ENCODE measurements at places on chromosomes 6 and 20.

- no peak for DNase-seq
These were observed 51.6 kb downstream of the RALY start for GRCh38 chr20:34045294-34045693.

- DNase-seq, result no peak
These were observed 33.3 kb downstream of the FAM50B start for GRCh38 chr6:3882431-3882830.

DNA sequence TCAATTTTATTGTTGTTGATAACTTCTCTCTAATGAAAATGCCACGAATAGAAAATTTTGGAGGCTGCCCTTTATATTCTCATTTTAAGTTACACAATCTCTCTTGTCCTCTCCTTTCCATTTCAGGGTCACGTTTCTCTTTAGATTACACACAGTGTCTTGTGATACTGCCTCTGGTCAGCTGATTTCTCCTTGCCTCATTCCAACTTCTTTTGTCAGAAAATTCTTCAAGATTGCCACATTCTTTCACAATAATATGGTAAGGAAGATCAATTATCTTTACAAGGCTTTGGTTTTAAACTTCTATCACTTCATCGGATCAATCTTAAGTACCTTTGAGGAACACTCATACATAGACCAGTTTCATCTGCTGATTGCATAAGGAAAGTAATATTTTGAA, 370.3 kb downstream of the RFPL4B start:
- DNase-seq, result no peak

DNA sequence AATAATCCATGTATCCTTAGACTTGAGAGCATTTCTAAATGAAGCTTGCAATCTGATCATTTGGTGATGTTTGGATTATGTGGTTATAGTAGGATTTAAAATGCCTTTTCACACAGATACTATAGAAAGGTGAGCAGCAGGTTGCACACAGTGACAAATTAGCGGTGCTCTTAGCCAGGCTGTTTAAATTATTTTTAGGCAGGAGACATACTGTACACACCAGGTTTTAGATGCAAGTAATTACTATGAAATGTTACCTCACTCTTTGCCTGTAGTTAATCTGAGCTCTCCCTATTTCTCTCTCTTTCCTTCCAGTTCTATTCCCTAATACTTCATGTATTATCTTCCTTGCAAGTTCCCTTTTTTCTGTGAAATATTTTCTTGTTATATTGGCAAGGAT, 191.7 kb downstream of the RIMS1 start:
- no peak for DNase-seq

DNA sequence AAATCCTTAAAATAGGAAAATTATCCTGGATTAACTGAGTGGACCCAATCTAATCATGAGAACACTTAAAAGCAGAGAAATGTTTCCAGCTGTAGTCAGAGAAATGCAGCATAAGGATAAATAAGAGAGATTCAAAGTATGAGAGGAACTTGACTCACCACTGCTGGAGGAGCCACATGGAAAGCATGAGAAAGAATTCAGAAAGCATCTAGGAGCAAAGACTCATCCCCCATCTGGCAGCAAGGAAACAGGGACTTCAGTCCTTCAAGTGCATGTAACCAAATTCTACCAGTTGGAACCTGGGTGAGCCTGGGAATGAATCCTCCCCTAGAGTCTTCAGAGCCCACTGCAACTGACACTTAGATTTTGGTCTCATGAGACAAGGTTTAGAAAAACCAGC, 33.7 kb downstream of the RNF146 start:
- DNase-seq, result no peak

DNA sequence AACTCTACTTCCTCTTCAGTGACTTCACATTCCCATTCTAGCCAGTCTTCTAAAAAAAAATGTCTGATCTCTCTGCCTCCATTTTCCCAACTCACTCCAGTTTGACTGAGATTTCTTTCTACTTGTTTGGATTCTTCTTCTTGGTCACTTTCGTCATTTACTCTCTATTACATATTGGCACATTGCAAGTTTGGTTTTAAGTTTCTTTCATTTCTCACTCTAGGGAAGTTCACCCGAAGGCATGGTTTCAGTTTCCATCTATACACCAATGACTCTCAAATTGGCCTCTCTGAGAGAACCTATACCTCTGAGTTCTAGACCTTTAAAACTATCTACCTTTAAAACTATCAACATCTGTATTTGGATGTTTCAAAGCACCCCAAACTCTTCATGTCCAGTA, 51.3 kb downstream of the CD109 start:
- no peak for DNase-seq

DNA sequence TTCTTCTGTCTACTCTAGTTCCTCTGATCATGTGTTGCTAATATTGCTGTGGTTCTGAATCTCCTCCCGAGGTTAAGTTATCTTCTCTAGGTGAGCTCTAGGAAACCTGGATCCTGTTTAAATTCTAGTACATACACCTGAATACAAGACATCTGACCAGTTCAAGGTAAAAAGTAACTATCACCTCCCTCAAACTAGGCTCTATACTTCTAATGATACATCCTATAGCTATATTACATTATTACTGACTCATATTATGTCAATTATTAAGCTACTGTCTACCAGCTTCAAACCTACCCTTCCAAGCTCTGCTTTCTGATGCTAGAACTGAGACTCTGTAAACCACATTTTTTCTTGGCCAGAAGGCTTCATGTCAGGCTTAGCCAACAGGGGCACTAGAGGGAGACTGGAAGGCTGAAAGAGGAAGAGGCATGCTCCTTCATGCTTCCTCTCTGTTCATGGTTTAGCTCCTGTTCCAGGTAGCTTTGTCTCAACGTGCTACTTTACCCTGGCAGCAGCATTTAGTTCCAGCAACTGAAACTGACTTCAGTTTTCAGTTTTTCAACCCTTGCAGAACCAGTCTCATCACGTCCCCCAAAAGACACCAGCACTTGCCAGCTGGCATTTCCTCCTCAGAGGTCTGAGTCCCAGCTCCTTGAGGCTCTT, 148.4 kb upstream of the TOP1 start:
- no peak for DNase-seq

- no peak for DNase-seq
These were observed 9.4 kb downstream of the PACSIN1 start for GRCh38 chr6:34475238-34475682.

DNA sequence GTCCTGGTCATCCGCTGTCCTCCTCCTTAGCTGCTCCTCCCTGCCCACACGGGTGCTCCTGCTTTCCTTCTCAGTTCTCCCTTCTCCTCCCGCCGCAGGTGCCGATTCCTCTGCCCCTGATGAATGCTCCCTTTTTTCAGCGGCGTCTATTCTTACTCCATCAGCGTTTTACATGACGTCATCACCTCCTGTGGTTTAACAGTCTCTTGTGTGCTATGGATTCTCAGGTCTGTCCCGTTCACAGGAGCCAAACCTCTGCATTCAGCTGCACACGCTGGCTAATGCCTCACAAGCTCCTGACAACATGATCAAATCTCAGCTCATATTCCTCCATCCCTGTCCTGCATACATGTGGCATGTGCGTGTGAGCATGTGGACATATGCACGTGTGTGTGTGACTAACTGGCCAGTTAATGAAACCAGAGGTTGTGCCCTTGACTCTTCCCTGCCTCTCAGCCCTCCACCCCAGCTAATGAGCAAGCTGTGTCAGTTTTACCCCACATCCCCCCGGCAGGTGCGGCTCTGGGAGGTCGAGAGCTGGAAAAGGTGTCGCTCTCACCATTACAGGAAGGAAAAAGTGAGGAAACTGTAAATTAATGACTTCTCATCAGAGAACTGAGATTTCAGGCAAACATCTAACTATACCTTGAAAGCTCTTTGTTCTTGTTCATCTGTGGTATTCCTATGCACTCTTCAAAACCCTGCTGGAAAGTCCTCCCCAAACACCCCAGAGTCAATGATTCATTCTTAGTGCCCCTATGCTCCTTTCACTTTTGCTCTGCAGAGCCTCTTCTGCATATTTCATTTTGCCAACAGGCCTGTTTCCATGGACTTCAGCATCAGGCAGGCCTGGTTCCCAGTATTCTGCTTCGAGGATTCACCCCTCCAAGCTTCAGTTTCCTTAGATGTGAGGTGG, 163.1 kb downstream of the TTLL2 start:
- no peak for DNase-seq

- DNase-seq, result no peak
These were observed 32.0 kb downstream of the QKI start for GRCh38 chr6:163446549-163446948.
